ENCODE measurements at places on chromosomes 6 and 20.

DNA sequence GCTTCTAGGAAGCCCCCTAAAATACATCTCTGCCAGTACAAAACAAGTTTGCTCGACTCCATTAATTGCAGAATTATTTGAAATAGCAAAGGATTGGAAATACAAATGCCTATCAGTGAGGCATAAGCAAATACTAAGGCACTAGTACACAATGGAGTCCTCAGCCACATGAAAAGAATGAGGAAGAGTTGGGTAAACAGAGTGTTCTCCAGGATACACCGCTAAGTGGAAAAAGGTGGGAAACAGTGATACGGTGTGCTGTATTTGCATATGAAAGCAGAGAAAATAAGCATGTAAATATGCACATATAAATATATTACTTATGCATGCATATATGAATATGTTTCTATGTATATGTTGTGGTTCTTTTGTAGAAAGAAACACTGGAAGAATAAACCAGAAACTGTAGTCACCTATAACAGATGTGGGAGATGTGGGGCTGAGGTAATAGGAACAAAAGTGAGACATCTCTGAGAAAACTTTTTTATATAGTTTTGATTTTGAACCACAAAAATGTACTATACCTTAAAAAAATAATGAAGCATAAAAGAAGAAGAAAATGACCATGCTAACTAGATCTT is 143.4 kb upstream of the MYLIP start:
- DNase-seq = no peak

DNA sequence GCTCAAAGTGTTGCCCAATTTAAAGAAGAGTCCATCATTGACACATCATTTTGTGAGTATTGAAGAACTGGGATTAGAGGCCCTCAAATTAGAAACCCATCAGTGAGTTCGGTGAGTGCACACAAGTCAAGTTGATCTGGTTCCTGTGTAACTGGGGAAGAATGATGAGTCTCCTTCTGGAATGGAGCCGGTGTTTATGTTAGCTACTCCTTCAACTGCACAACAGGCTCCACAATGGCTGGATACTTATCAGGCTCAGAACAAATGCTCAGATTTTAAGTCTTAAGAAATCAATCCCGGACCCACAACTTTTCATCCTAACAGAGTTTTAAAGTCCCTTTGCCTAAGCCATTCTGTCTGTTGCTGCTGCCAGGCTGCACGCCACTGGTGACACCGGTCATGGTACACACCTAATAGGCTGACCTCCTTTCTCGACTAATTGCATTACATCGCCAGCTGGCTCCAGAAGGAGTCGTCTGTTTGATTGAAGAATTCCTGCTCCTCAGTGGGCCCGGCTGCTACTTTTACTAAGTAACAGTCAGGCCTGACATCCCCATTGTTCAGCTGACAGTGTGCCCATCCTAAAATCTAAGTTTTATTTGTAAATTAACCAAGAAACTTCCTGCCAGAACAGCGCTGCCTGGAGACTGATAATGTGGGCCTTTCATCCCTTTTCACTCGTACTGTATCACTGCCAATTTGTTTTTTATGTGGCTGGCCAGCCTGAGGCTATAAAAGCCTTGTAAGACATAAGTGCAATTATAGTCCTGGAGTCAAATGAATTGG is 130.4 kb downstream of the INSM1 start:
- no peak for DNase-seq

DNA sequence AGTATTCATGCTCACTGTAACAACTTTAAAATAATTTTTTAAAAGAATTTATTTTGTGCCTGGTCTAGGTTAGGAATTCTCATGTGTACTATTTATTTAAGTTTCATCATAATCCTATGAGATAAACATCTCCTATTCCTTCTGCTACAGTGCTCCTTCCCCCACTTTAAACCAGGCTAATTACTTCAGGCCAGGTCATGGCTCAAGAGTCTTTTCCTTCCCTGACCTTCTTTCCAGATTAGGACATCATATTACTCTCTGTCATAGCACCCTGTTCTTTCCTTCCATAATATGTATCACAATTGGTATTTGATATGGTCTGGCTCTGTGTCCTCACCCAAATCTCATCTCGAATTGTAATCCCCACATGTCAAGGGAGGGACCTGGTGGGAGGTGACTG is 239.0 kb downstream of the BTBD9 start:
- no peak for DNase-seq

DNA sequence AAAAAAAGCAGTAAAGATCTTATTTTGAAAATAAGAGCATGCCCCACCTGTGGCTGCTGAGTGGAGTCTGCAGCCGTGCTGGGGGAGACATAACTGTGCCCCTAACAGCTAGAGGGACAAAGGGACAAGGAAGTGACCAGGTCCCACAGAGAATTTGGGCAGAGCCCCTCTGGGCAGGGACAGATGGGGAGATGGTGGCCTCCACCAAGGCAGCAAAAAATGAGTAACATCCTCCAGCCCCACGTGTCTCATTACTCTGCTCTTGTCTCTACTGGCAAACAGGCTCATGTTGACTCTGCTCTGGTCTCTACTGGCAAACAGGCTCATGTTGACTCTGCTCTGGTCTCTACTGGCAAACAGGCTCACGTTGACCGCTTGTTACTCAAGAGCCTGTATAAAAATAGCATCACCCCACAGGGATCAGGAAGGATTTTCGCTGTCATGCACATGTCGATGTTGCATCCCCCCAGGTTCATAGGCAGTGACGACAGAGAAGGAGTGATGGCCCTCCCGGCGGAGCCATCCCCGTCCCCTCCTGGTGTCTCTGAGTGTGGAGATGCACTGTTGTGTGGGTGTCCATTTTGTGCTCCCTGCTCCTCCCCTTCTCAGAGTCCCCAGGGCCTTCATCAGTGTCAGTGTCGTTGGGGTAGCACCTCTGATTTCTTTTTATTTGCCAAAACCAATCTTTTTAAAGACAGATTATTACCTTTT is 17.3 kb upstream of the PCMTD2 start:
- DNase-seq = no peak

GRCh38 chr6:83948851-83949250 is 84.7 kb upstream of the MRAP2 start:
- DNase-seq = no peak

- no peak for DNase-seq
Measured at GRCh38 chr6:135703007-135703406, 148.5 kb upstream of the PDE7B start.
